Right forelimb (tissue), 1 donor: ENCODE measurements at places on chromosomes 5 and 9.

- peak; percentile 61 for DNase-seq
Observed at GRCh38 chr9:1979741-1980367, 35.3 kb upstream of the SMARCA2 start.

- DNase-seq, result peak; percentile 81
Observed at GRCh38 chr5:172453986-172454357, 353 bp downstream of the SH3PXD2B start.

DNA sequence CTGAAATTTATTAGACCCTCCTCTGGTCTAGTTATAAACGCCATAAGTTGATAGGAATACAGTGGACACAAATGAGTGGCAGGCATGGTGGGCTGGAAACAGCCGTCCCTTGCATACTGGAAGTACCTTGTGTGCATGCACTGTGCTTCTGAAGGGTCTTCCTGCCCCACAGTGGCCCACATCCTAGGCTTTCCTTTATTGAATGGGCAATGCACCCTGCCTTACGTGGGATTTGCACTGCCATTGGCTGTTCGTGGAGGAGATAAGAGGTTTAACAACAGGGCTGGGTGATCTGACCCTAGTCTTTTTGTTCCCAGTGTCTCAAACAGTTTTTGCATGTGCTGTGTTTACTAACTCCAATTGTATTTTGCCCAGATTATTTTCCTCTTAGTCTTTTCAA lies 480.8 kb downstream of the GADD45G start:
- no peak for DNase-seq

- no peak for DNase-seq
Observed at GRCh38 chr9:84974855-84975254, 305.3 kb downstream of the NTRK2 start.

GRCh38 chr5:2651116-2651515 lies 100.4 kb downstream of the IRX2 start:
- no peak for DNase-seq

GRCh38 chr5:151214614-151215545 lies 9.0 kb downstream of the CCDC69 start:
- DNase-seq, result no peak

GRCh38 chr5:164000241-164000640 lies 494.8 kb downstream of the MAT2B start:
- no peak for DNase-seq

DNA sequence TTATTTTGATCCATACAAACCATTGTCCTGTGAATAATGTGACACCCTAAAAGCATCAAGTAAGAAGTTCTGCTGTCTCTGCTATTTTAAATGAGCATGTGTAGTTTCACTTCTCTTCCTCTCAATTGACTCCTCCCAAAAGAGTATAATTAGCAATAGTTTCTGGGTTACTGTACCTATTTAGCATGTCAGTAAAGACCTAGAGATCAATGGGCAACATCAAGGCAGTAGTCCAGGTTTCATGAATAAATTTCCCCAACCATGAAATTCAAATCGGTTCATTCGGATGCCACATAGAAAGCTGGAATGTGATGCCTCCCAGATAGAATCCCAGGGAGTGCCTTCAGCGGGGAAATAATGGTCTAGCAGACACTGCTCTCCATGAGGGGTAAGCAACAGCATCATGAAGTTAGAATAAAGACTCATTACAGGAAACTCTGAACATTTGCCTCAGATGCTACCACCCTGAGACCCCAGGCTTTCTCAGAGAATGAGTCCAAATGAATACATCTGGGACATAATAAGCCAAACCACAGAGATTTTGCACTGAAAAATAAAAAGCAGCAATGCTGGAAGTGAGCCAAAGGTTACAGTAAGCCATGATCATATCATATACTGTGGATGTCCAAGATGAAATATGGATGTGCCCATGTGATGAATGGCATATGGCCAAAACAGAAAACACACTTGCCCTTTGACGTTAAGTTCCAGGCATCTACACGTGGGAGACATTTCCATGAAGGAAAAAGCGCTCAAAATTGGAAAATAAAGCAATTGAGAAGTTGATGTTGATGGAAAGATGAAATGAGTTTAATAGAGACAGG lies 1107.0 kb upstream of the SEMA6A start:
- no peak for DNase-seq

- DNase-seq, result no peak
Observed at GRCh38 chr5:96922499-96923244, 13.2 kb upstream of the LNPEP start.

DNA sequence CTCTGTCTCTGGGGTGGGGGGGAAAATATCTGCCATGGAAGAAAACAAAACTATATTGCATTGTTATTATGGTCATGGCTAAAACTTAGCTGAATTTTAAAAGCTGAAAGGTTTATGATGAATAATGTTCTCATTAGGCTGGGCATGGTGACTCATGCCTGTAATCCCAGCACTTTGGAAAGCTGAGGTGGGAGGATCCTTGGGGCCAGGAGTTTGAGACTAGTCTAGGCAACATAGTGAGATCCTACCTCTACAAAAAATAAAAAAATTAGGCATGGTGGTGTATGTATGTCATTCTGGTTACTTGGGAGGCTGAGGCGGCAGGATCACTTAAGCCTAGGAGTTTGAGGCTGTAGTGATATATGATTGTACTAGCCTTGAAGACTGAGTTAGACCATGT lies 44.5 kb downstream of the IPO11 start:
- no peak for DNase-seq

DNA sequence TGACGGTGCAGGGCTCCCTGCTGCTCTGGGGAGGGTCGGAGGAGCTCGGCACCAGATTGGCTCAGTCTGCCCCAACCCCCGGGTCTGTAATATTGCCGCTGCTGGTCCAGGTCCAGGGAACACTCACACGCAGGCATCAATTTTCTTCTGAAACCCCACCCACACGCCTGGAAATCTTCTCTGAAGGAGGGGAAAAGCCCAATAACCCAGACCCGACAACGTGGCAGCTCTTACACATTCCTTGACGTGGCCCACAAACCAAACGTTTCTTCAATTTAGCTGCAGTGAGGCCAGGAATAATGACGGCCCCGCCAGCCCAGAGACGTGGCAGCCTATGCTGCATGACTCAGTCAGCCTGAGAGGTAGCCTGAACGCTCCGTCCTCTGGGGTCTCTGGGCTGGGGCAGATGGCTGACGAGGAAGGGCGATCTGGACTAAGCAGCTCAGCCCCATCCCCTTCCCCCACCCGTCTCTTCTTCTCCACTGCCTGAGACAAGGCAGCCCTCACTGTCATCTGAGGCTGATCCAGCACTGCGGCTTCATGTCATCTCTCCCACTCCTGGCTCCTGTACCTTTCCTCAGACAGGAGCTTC lies 9.9 kb upstream of the SPARC start:
- DNase-seq, result peak; percentile 93
